ENCODE measurements at places on chromosomes 5 and 9.

DNA sequence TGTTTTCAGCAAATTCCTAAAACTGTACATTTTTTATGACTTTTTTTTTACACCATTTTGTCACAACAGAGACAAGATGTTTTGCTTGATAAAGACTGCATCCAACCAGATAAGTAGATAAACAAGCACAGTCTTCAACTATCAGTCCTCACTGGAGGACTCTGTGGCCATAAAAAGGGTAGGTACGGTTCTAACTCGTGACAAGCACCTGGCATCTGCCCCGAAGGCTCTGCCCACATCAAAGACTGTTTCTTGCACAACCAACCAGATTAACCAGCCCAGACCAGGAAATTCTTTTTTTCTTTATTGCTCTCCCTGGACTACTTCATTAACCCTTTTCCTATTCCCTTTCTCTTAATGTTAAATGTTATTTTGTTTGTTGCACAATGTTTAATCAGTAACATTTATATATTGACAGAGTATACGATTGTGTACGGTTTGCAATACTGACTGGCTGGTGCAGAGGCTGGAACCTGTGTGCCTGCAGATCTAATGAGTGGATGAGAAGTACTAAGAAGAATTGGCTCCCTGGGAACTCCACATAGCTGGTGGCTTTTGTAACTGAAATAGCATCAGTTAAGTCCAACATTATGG is 74.1 kb downstream of the SERINC5 start:
- no peak for DNase-seq

DNA sequence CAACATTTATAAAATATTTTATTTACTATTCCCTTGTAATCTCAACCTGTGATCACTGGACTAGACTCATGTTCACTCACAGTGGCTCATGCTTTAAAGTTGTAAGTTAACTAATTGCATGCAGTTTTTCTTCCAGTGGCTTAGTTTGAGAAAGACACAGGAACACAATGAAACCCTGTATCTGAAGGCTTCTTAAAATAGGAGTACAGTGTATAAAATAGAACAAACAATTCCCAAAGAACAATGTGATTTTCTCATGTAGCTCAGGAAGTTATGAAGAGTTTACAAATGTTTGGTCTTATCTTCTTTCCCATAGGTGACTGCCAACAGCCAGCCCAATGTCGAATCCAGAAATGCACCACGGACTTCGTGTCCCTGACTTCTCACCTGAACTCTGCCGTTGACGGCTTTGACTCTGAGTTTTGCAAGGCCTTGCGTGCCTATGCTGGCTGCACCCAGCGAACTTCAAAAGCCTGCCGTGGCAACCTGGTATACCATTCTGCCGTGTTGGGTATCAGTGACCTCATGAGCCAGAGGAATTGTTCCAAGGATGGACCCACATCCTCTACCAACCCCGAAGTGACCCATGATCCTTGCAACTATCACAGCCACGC is 5.9 kb downstream of the RGMB start:
- DNase-seq = no peak

GRCh38 chr5:135085133-135085935 is 51.3 kb upstream of the PITX1 start:
- DNase-seq = no peak

DNA sequence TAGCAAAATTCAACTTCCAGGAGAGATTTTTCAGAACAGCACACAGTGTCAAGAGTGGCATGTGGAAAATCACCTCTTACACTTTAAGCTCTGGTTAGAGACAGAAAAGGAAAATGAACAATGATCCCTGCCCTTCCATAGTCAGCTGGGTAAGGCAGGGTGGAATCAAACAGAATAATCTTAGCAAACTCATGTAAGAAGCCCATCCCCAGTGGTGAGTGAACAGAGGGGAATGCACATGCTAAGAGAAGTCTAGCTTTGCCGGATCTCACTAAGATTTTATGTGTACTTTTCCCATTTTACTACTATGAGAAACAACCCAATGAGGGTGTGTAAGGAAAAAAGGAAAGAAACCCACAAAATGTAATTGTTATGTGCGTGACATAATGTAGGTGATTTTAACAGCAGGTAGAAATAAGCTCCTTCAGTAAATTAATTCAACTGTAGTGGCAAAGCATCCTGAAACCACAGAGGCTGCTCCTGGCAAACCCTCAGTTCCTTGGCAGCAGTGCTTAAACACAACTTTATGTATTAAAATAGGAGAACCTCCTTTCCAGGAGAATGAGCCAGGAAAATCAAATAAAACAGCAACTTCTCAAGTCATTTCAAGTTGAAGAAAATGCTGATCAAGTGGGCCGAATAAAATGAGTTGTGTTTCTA is 366.0 kb upstream of the TRPC7 start:
- no peak for DNase-seq

DNA sequence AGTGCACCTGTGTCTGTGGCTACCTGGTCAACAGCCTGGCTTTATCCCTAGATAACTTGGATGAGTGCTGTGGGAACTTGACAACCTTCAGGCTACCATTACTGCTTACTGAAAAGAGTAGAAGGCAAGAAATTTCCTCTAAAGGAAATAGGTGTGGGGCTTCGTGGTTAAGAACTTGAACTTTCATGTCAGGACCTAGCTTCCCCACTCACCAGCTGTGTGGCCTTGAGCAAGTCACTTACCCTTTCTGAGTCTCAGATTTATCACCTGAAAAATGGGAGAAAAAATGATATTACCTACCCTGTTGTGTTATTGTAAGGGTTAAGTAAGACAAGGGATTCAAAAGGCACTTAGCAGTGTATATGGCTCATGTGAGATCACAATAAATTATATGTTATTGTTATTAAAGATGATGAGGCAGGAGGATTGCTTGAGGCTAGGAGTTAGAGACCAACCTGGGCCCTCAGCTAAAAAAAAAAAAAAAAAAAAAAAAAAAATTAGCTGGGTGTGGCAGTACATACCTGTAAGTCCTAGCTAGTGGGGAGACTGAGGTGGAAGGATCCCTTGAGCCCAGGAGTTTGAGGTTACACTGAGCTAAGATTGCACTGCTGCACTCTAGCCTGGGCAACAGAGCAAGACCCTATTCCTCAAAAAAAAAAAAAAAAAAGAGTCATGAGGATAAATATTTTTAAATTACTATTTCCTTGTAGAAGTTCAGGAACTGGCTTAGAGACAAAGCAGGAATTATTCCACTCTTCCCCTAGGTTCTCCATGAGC is 97.0 kb upstream of the SPRY4 start:
- DNase-seq = no peak

GRCh38 chr5:156836846-156837245 is 13.2 kb upstream of the PPP1R2B start:
- no peak for DNase-seq

DNA sequence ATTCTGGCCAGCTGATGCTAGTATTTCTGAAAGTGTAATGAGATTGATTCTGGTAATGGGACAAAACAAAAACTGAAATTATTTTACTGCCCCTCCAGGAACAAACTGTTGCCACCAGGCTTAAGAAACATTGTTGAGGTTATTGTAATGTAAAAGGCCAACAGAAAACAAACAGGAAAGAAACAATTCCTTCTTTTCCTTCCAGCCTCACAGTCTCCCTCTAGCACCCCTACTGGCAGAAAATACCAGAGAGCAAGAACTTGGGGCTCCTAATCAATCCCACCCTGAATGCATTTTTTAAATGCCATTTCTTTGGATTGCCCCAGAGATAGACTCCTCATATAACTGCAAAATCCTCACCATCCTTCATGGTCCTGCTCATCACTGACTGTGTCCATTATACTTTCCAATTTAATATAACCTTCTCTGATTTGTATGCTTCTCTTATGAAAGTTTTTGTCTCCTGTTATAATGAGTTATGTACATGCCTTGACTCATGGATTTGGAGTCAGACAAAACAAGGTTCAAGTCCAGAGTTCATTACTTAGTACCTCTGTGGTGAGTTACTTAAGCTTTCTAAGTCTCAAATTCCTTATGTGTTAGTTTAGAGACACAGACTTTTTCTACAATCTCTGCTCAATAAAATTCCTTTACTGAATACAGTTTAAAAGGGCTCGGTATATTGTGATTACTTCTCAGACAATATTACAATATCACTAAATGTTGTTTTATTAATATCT is 157.9 kb upstream of the FBN2 start:
- DNase-seq = no peak

DNA sequence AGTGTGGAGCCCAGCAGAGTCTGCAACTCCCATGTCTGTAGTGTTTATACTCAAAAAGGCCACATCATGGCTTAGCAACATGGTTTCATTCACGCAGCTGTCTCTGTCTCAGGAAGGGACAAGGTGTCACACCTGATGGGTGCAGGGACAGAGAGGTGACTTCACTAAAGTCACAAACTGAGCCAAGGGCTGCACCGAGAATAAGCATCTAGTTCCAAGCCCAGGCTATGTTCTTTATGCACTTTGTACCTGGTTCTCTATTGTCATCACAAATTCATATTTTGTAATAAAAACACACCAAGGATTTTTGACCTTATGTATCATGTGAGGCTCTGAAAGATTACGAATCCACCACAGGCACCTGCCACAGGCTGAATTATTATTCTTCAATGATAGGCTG is 64.9 kb upstream of the STK32A start:
- DNase-seq = no peak
